Activated naive CD4-positive, alpha-beta T cell treated with anti-CD3 and anti-CD28 coated beads for 36 hours (primary cell): ENCODE measurements at places on chromosomes 7 and 10. TPM values are rescaled to one million over a fixed set of nuclear protein-coding genes. Genes with fewer than 3 reads are reported as not detected.

GRCh38 chr10:16986406-16987205, 143.0 kb downstream of the CUBN start:
- H3K4me1 ChIP-seq: no peaks in the 10 kb centered on the region
- H3K4me3 ChIP-seq: no peak overlapping the region
- no peak for DNase-seq
- no peak overlapping the region for H3K27ac ChIP-seq
- no peaks in the 10 kb centered on the region for H3K27me3 ChIP-seq

- H3K27me3 ChIP-seq: no peaks in the 10 kb centered on the region
- no peak overlapping the region for H3K4me3 ChIP-seq
- peaks cover 97% of the 10 kb centered on the region for H3K4me1 ChIP-seq
Measured at GRCh38 chr7:130918129-130919052, 184.4 kb upstream of the KLF14 start.

SLC25A13 gene
- total RNA-seq: 4.0 TPM

DNA sequence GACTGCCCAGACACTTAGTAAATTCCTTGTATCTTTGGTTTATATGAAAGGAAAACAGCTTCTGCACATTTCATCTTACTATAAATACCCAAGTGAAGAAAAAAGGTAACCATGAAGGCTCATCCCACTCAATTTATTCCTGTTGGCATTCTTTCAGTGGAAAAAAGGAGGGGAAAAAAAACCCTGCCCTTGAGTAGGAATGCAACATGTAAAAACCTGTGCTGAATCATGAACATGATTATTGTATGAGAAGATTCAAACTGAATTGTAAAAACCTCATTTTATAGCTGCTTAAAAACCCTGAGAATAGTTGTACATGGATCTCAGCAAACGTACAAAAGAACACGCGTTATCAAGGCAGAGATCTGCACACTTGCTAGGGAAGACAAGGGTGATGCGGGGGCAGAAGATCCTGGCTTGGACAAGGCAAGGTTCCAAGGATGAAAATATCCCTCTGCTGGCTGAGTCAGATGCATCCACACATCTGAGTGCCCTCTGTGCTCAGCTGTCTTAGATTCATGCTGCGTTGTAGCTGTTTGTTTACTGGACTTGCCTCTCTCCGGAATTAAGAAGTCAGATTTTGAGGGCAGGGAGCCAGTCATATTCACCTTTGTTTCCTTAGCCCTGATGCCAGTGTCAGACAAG, 658.2 kb downstream of the PARD3 start:
- DNase-seq: no peak
- peaks cover 6% of the 10 kb centered on the region for H3K27me3 ChIP-seq
- no peak overlapping the region for H3K27ac ChIP-seq
- no peaks in the 10 kb centered on the region for H3K4me1 ChIP-seq
- H3K4me3 ChIP-seq: no peak overlapping the region
- H3K36me3 ChIP-seq: no peaks in the 10 kb centered on the region

NPSR1 gene
- not detected for total RNA-seq

GRCh38 chr10:24208661-24209431, at the start of gene KIAA1217:
TSS of gene KIAA1217 (plus strand) at chr10:24209138. CDS start at chr10:24209194, 56 bp downstream.
- peaks cover 29% of the 10 kb centered on the region for H3K4me1 ChIP-seq
- peak within 1 kb of the TSS; percentile 76 for H3K27ac ChIP-seq
